ENCODE measurements at places on chromosomes 11 and 22.

- DNase-seq, result no peak
Measured at GRCh38 chr22:44677871-44678555, 24.0 kb upstream of the PRR5 start.

DNA sequence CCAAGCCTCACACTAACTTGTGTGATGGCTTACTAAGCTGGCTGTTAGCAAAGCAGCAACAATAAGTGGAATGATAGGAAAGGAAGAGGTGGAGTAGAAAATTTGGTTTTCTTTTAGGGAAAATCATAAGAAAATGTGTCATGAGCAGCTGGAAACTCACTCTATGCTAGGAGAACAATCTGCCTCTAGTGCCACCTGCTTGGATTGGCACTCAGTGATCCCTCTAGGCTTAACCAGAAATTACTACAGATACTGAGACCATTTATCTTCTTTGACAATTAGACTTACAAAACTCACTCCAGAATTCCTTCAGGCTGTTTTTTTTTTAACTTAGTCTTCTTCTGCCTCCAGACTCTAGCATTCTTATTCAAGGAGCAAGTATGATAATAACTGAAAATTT is 117.3 kb downstream of the CD44 start:
- DNase-seq, result no peak

DNA sequence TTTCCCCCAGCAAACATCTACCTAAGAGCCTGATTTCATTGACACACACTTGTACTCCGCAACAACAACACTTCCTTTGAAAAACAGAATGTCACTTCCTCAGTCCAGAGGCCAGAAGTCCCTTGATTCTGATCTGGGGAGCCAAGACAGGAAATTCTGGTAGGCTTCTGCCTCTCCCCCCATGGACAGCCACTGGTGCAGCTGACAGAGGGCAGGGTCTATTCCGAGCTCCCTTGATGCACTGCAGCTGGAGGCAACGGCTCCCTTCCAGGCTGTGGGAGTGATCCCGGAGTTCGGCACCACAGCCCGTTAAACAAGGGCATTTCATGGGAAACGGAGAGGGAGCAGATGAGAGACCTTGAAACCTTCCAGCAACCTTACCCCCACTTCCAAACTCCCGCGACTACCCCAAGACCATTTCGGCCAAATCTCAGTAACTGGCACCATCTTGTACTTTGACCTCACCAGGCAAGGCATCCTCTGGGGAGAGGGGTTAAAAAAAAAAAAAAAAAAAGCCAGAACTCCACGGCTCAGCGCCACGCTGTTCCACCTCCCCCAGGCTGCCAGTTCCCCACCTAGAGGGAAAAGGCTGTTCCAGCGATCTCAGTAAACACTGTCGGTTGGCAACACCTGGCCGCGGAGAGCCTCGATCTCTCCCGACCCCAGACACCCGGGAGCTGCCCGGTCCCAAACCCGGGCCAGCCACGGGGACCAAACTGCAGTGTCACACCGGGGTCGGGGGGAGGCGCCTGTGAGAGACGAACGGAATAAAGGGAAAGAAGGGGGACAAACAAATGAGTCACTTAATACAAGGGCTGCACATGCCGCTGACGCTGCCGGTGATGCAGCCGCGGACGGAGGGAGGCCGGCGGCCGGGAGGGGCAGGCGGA is 1.1 kb downstream of the GAB2 start:
- DNase-seq, result peak; percentile 58

- DNase-seq, result no peak
Measured at GRCh38 chr22:39311592-39312400, 7.6 kb downstream of the RPL3 start.

GRCh38 chr11:15955595-15955994 is 400.8 kb downstream of the SOX6 start:
- no peak for DNase-seq

- no peak for DNase-seq
Measured at GRCh38 chr22:19522190-19522880, 1.9 kb downstream of the CLDN5 start.

DNA sequence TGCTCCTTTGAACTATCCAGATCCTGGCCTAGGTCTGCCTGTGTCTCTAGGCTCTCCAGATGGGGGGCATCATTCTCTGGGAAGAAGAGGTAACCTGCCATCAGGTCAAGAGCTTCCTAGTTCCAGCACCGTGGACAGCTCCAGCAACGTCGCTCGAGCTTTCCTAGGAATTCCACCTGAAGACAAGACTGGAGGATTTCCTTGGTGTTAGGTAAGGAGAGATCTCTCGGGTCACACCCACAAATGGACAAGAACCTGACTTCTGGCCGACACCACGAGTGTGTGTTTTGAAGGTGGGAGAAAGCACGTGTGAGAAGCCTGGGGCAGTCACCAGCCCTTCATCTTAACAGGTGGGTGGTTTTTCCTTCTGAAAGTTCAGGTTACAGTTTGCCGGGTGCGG is 1.2 kb downstream of the PRG3 start:
- DNase-seq, result no peak

DNA sequence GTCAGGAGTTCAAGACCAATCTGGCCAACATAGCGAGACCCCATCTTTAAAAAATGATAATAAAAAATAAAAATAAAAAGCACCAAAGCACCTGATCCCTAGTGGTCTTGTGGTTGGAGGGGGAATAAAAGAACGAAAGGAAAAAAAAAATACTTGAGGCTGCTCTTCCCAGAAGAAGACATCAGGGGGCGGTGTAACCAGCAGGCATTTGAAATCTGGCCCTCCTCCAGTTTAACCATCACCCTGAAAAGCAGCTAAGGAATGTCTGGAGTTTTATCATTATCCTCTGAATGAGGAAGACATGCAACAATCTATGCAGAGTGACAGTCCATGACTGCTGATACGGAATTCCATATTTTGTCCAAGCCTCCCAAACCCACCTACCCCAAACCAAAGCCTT is 5.6 kb upstream of the KCTD17 start:
- DNase-seq, result no peak

GRCh38 chr11:101288392-101288791 is 158.8 kb upstream of the PGR start:
- no peak for DNase-seq

GRCh38 chr11:7576726-7577290 is 63.0 kb downstream of the PPFIBP2 start:
- DNase-seq, result no peak

GRCh38 chr11:120210626-120211521 is at the start of gene OAF:
TSS of gene OAF (plus strand) at chr11:120211032. CDS start at chr11:120211280, 248 bp downstream.
- DNase-seq, result peak; percentile 42

DNA sequence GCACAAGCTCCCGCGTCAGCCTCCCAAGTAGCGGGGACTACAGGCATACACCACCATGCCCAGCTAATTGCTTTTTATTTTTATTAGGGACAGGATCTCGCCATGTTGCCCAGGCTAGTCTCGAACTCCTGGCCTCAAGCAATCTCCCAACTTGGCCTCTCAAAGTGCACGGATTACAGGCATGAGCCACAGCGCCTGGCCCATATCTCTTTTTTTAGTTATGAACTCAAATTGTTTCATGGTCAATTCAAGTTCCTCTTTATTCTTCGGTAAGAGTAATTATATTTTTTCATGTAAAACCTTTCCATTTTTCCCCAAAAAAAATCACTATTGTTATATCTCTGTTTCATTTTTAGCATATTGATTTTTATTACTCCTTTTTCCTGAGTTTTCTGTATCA is 25.5 kb downstream of the FCHSD2 start:
- DNase-seq, result no peak

- DNase-seq, result no peak
Measured at GRCh38 chr11:64763526-64764039, 3.8 kb upstream of the PYGM start.

DNA sequence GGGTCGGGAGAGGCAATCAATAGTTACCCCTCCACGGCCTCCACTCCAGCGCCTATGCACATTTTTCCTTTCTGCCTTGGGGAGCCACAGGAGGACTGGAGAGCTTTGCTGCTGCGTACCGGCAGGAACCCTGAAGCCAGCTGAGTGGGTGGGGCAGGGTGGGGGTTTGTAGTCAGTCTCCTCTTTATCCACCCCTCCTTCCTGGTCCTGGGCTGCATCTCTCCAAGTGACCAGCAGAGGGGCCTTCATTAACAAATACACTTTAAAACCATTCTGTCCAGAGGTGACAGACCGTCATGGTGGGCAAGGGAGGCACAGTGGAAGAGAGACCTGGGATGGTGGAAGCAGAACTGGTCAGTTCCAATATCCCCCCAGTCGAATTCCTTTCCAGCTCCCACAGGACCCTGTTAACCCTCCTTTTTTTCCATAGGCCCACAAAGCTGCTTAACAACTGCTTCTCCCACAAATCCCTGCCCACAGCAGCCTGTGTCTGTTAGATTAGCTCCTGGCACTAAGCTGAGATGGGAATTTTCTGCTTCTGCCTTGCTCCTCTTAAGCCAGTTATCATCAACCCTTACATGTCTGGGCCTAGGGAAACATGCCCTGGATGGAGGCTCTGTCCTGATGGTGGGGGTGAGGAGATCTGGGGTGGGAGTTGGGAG is 3.9 kb upstream of the ABCG4 start:
- DNase-seq, result no peak

DNA sequence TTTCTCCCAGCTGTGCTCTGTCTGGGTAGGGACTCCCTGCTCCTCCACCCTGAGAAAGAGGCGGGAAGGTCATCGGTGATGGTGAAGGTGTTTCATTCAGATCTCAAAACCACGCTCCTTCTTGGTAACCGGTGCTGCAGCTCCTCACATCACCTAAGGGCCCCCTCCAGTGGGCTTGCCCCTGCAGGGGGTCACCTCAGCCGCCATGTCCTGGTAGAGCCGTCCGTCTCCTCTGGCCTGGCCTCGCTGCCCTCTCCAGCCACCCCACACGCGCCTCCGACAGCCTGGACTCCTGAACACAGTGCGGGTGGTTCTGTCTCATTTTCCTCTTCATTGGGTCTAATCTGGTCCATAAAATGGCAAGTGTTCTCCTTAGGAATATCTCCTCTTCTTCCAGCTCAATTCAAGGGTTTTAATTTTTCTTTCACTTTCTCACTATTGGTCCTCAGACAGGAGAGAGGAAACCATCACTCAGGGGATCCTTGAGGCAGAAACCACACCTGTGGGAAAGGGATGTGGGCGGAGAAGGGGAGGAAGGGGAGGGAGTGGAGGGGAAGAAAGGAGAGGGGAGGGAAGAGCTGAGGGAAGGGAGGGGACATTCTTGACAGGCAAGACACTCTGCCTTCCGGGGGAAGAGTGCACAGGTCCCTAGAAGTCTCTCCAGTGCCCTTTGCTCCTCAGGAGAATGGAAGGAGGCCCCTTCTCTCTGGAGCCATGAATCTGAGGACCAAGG is 1338.4 kb downstream of the TBC1D22A start:
- no peak for DNase-seq

GRCh38 chr11:10473371-10473770 is 18.3 kb downstream of the AMPD3 start:
- no peak for DNase-seq

- DNase-seq, result no peak
Measured at GRCh38 chr22:48715511-48715910, 1112.2 kb downstream of the BRD1 start.

- DNase-seq, result peak; percentile 72
Measured at GRCh38 chr11:64971421-64972233, at the start of gene MAJIN. TSS of gene MAJIN (minus strand) at chr11:64972108. CDS start at chr11:64959405, 12,703 bp downstream.

DNA sequence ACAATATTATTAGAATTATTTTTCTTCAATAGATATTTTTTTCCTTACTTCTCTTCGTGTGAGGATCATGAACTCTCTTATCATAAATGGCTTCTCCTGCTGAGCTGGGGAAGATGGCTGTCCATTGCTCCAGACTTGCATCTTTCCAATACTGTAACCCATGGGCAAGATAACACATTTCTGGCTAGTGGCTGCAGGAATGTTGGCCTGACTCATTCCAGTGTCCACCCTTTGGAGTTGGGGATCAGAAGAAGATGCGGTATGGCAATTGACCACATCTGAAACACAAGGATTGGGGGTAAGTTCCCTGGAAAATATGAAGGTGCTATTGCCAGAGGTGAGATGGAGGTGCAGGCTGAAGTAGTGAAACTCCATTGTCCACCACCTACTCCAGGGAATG is 92.8 kb downstream of the FAR1 start:
- DNase-seq, result no peak

DNA sequence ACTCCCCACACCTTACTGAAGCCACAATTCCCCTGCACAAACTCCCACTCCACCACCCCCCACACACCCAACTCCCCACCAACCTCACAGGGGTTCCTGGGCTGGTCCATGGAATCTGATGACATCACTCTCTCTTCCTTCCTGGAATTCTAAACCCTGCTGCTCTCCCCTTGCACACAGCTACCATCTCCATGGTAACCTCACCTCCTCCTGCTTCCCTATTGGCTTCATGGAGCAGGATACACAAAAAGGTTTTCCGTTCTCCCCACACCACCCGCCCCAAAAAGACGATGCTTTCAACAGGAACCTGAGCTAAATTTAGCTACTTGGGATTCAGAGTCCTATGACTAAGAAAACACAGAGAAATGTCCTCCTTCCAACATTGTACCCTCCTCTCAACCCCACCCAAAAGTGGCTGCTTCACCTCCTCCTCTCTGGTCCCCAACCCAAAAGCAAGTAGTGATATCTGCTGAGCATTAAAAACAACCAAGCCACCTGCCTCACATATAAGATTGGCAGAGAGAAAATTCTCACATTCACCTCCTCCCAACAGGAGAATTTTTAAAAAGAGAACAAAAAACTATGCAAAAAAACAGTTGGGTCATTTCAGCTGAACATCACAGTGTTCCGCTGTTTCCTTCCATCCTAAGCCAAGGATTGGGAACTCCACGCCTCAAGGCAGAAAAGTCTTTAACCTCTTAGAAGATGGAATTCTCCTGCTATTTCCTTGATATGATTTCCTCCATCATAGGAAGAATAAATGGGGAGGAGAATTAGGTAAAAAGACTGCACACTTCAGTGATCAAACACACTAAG is 66.9 kb downstream of the RBFOX2 start:
- DNase-seq, result no peak

DNA sequence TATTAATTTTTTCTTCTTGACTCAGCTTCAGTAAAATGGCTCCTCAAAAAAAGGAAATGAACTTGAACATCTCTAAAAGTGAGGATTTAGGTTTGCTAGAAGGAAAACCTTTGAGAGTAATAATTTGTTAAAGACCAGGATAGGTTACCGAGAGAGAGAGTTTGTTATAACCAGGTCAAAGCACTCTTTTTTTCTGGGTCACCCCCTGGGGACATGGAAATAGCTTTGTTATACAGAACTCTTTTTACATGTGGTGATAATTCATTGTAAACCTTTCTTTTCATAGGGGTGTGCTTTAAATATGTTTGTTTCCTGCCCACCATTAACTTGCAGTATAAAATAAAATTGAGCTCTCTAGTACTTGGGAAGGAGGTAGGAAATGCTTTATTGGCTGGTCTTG is 47.7 kb downstream of the DNAJC24 start:
- no peak for DNase-seq

DNA sequence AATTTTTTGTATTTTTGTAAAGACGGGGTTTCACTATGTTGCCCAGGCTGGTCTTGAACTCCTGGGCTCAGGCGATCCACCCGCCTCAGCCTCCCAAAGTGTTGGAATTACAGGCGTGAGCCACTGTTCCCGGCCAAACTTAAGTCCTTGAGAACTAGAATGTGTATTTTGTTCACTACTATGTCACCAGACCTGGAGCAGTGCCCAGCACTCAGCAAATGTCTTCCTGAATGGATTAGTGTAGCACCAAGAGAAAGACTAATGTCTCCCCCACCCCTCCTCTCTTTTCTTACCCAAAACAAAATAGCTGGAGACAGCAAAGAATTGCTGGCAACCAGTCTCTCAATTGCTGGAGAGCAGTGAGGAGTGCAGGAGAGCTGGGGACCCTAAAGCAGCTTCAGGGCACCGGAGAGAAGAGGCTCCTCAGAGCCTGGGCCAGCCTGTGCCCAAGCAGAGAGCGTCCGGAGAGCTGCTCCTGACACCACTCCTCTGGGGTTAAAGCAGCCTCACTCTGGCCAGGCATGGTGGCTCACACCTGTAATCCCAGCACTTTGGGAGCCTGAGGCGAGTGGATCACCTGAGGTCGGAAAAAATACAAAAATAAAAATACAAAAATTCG is 14.9 kb downstream of the SLC25A18 start:
- DNase-seq, result no peak

Data from stimulated activated CD8-positive, alpha-beta memory T cell treated with anti-CD3 and anti-CD28 coated beads, Interleukin-4, amount 100 ng/mL, for 4 hours (primary cell).